ENCODE measurements at places on chromosomes 2 and 18. TPM values are rescaled to one million over a fixed set of nuclear protein-coding genes. Genes with fewer than 3 reads are reported as not detected.

- no peaks in the 10 kb centered on the region for H3K36me3 ChIP-seq
- no peak overlapping the region for H3K27ac ChIP-seq
- no peak for DNase-seq
- no peak overlapping the region for H3K4me3 ChIP-seq
- H3K4me1 ChIP-seq, result no peaks in the 10 kb centered on the region
- H3K27me3 ChIP-seq, result no peaks in the 10 kb centered on the region
Measured at GRCh38 chr18:22765896-22766295, 167.2 kb upstream of the RBBP8 start.

GRCh38 chr2:189836644-189837043, 52.4 kb downstream of the PMS1 start:
- H3K4me3 ChIP-seq, result no peak overlapping the region
- no peak overlapping the region for H3K27ac ChIP-seq
- DNase-seq, result no peak
- H3K36me3 ChIP-seq, result peaks cover 10% of the 10 kb centered on the region
- no peaks in the 10 kb centered on the region for H3K27me3 ChIP-seq

GRCh38 chr18:75607701-75608100, 180.2 kb upstream of the SMIM21 start:
- no peaks in the 10 kb centered on the region for H3K4me1 ChIP-seq
- H3K36me3 ChIP-seq, result no peaks in the 10 kb centered on the region
- no peak for DNase-seq
- 0 out of 2 replicates have a peak, but pooled peaks cover 2% of the 10 kb centered on the region for H3K27me3 ChIP-seq
- H3K4me3 ChIP-seq, result no peak overlapping the region

GRCh38 chr2:8281234-8281633, 400.6 kb upstream of the ID2 start:
- H3K4me3 ChIP-seq, result no peak overlapping the region
- no peaks in the 10 kb centered on the region for H3K36me3 ChIP-seq
- no peak for DNase-seq
- H3K27ac ChIP-seq, result no peak overlapping the region
- no peaks in the 10 kb centered on the region for H3K27me3 ChIP-seq

DNA sequence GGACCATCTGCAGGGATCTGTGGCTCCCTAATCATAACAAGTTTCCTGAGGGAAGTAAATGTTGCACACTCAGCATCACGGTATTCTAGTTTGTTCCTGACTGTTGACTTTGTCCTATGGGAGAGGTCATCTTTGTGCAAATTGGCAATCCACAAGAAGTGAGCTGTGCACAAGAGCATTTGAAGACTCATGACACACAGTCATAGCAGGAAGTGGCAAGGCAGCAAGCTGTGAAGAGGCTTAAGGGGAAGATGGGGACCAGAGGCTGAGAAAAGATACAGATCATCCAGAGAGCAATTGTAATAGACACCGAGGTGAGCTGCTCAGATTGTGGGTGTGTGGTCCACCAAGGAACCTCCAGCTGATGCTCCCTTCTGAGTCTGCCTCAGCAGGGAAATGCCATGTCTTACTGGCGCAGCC, 2.7 kb downstream of the TNP1 start:
- no peaks in the 10 kb centered on the region for H3K36me3 ChIP-seq
- no peak overlapping the region for H3K27ac ChIP-seq
- H3K4me1 ChIP-seq, result no peaks in the 10 kb centered on the region
- no peaks in the 10 kb centered on the region for H3K27me3 ChIP-seq
- no peak overlapping the region for H3K4me3 ChIP-seq

GRCh38 chr2:227260041-227260440, 65.0 kb upstream of the MFF start:
- H3K27me3 ChIP-seq, result no peaks in the 10 kb centered on the region
- no peak overlapping the region for H3K4me3 ChIP-seq
- DNase-seq, result no peak
- H3K36me3 ChIP-seq, result no peaks in the 10 kb centered on the region
- no peak overlapping the region for H3K27ac ChIP-seq
- H3K4me1 ChIP-seq, result no peaks in the 10 kb centered on the region

- H3K27me3 ChIP-seq, result peaks cover 2% of the 10 kb centered on the region
- H3K4me1 ChIP-seq, result peaks cover 2% of the 10 kb centered on the region
- no peak for DNase-seq
- no peak overlapping the region for H3K27ac ChIP-seq
- no peaks in the 10 kb centered on the region for H3K36me3 ChIP-seq
Measured at GRCh38 chr2:84768840-84769239, 112.0 kb downstream of the TRABD2A start.

DNA sequence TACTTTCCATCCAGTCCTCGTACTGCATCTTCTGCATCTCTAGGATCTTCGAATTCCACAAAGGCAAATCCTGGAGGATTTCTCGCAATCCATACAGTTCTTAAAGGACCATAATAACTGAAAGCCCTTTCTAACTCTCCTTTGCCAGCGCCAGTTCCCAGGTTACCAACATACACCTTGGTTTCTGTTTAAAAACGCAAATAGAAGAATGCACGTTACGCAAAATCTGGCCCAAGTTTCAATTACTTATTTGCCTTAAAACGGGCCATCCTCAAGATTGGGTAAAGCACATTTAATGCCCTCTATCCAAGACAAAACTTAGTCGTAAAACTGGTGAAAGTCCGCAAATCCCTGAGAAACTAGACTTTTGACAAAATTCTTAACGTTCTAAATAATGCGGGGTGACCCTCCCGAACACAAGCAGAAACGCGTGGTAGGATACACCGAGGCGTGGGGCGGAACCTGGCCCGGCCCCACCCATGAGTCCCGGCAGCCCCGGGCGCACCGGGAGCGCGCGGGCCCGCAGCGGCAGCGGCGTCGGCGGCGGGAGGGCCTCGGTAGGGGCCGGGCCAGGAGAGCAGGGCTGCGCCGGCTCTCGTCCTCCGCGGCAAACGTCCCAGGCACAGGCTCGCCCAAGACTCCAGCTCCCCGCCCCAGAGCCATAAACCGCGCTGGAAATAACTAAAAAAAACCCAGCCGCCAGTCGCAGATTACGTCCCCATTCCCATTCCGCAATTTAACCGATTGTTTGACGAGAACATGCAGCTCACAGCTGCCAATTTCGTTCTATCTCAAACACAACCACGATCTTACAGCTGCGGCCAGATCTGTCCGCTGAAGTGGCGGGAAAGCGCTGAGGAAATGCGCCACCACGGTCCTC, 910 bp downstream of the SRSF7 start:
- H3K27me3 ChIP-seq, result no peaks in the 10 kb centered on the region
- peak overlapping the region; percentile 94 for H3K27ac ChIP-seq
- no peak for DNase-seq
- peak overlapping the region; percentile 100 for H3K4me3 ChIP-seq

DNA sequence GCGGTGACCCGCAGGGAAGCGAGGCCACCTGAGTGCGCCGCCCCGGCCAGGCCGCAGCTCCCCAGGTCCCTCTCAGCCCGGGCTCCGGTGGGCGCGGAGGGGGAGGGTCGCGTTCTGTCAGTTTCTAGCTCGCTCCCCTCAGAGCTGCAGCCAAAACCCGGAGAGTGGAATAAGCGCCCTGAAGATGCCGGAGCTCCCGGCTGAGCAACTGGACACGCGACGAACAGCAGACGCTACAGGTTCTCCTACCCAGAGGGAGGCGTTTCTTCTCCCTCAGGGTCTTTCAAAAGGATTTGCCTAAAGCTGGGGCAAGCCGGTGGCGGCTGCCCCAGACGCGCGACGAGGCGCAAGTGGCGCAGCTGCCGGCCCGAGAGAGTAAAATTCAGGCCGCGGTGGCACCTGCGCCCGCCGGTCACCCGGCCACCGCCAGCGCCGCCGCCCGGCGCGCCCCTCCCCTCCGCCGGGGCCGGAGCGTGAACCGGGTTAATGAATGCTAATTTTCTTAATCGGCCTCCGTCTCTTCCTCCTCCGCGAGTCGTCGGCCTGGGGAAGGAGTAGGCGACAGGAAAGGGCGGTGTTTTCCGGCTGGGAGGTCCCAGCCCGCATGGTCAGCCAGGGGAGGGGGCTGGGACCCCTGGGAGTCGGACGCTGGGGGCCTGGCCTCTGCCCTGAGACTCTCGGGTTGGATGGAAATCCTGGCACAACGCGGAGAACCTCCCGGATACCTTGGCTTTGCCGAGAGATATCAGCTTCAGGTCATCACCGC, 845 bp upstream of the CDC42EP3 start:
- peak; percentile 90 for DNase-seq
- no peaks in the 10 kb centered on the region for H3K36me3 ChIP-seq
- no peaks in the 10 kb centered on the region for H3K27me3 ChIP-seq
- H3K4me3 ChIP-seq, result peak overlapping the region; percentile 96

DNA sequence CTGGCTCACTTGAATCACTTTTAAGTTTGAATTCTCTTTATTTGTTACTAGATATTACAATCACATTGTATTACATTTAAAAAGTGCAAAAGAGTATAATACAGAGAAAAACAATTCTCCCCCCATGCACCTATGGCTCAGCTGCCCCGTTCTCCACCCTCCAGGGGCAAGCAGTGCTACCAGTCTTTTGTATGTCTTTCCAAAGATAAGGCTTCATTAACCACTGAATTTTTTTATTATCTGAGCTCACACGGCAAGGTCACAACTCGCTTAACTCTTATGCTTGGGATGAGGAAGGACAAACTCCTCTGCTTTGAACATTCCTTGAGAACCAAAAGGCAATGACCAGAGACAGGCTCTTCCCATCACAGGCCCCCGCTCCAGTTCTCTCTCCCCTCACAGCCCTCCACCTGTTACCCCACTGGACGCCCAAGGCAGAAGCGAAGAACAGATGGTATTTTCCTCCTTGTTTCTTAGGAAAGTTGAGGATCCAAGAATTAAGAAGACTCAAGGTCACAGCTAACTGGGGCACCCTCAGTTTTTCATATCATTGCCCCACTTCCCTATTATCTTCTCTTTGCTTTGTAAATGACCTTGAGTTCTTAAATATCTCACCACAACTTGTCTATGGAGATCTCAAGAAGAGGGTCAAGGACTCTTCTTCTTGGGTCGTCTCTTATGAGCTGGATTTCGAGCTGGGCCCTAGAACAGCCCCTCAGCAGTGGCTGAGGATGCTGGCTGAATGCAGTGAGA, 30.1 kb downstream of the SH2D6 start:
- peak; percentile 53 for DNase-seq
- H3K27ac ChIP-seq, result no peak overlapping the region
- H3K4me1 ChIP-seq, result peaks cover 15% of the 10 kb centered on the region
- H3K27me3 ChIP-seq, result no peaks in the 10 kb centered on the region
- no peaks in the 10 kb centered on the region for H3K36me3 ChIP-seq

Gene EPB41L3
- total RNA-seq, result not detected

Gene SP100
- 148 TPM for total RNA-seq
